ENCODE measurements at places on chromosomes 6 and 20.

DNA sequence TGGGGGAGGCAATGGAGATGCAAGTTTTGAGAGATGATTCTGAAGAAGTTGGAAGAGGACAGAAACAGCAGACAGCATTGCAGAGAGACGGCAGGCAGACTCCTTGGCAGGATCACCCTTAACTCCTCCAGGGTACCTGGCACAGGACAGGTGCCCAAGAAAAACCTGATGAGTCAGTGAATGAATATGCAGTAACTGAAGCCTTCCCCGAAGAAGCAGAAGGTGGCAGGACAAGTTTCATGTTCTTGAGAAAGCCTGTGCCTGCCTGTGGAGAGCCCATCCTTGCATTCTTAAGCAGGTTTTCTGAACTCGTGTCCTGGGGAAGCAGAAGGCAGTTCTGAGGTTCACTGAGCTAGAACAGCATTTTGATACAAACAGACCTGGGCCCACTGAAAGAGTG lies 79.6 kb upstream of the SASH1 start:
- no peak for DNase-seq

GRCh38 chr6:25156123-25156522 lies 123.1 kb upstream of the CARMIL1 start:
- no peak for DNase-seq

GRCh38 chr20:38238829-38239228 lies 21.7 kb downstream of the KIAA1755 start:
- DNase-seq: no peak

GRCh38 chr6:143482593-143482992 lies 28.9 kb downstream of the FUCA2 start:
- no peak for DNase-seq

GRCh38 chr6:147793871-147794643 lies 285.6 kb downstream of the SAMD5 start:
- no peak for DNase-seq

- no peak for DNase-seq
These were observed 10.9 kb downstream of the MOCS1 start for GRCh38 chr6:39923394-39923793.

GRCh38 chr6:47196113-47196512 lies 113.6 kb downstream of the TNFRSF21 start:
- DNase-seq: no peak

- no peak for DNase-seq
These were observed 39.8 kb downstream of the GMPR start for GRCh38 chr6:16278048-16278724.

- DNase-seq: no peak
These were observed 486.3 kb upstream of the MARCKS start for GRCh38 chr6:113370508-113371502.

DNA sequence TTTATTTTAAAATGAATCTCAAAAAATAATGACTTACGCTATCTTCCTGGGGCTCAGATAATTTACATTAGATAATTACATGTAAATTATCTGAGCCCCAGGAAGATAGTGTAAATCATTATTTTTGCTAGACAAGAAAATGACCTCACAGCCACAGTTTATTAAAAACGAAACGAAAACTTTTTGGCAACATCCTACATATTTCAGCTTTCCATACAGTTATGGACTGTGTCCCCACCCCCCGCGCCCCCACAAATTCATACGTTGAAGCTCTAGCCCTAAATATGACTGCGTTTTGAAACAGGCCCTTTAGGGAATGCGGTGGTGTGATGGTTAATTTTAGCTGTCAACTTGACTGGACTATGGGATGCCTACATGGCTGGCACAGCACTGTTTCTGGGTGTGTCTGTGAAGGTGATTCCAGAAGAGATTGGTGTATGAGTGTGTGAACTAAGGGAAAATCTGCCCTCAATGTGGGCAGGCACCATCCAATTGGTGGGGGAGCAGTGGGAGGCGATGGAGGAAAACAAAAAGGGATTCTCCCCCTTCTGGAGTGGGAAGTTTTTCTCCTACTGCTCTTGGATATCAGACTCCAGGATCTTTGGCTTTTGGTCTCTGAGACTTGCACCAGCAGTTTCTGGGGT lies 52.6 kb downstream of the TRPC4AP start:
- DNase-seq: no peak

DNA sequence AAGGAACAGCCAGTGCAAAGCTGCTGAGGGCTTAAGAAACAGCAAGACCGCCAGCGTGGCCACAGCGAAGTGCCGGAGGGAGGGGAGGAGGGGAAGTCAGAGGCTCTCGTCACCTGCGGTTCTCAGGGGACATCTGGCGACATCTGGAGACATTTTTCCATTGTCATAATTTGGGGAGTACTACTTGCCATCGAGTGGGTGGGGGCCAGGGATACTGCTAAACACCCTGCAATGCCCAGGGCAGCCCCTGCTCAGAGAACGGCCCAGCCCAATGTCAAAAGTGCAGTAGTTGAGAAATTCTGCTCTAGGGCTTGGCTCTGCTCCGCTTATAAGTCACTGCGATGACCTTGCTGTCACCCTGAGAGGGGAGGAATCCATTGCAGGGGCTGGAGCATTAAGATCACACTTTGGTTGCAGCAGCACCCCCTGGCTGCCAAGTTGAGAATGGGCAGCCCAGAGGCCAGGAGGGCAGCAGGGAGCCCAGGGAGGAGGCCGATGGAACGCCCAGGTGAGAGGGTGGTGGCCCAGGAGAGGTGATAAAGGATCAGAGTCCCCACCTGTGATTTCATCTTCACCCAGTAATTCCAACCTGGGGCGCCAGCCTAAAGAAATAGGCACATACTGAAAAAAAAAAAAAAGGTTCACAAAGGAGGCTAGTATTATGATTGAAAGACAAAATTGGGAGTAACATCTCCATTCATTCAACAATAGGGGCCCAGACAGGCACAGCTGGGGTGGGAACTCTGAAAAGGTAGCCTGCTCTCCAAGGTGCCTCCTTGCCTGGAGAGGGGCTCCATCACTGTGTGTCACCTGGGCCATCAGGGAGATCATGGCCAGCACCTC lies 218.2 kb downstream of the BMP7 start:
- DNase-seq: peak; percentile 77

GRCh38 chr20:59561228-59561605 lies 43.1 kb upstream of the PHACTR3 start:
- DNase-seq: no peak

DNA sequence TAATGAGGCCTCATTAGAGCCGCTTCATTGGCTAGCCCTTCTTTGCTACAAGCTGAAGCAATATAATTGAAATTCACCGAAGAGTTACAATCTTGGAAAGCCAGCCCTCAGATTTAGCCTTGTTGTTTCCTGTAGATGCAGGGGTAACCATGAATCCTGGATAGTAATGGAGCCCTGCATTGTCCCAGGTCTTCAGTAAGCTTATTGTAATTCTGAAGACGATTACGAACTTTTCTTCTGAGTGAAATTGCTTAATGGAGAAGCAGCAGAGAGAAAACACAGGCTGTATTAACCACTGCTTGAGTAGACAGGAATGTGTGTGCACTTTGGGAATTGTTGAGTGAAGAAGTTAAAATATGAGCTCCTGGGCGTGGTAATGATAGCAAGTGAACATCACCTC lies 26.3 kb upstream of the NAA20 start:
- no peak for DNase-seq

- no peak for DNase-seq
These were observed 43.1 kb upstream of the NEDD9 start for GRCh38 chr6:11275598-11275997.

DNA sequence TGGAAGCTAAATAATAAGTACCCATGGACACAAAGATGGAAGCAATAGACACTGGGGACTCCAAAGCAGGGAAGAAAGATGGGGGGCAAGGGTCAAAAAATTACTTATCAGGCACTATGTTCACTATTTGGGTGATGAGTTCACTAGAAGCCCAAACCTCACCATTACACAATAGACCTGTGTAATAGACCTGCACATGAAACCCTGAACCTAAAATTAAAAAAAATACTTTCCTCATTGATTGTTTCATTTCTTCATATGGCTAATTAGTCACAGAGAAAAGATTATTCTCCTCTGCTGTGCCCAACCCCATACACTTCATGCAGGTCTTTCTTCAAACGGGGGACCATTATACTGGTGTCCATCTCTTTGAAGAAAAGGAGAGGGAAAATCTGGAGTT lies 213.0 kb upstream of the DTNBP1 start:
- DNase-seq: no peak

GRCh38 chr20:43725666-43726065 lies 1.1 kb downstream of the GTSF1L start:
- DNase-seq: no peak

- DNase-seq: no peak
These were observed 942 bp downstream of the ACAT2 start for GRCh38 chr6:159762681-159763293.

DNA sequence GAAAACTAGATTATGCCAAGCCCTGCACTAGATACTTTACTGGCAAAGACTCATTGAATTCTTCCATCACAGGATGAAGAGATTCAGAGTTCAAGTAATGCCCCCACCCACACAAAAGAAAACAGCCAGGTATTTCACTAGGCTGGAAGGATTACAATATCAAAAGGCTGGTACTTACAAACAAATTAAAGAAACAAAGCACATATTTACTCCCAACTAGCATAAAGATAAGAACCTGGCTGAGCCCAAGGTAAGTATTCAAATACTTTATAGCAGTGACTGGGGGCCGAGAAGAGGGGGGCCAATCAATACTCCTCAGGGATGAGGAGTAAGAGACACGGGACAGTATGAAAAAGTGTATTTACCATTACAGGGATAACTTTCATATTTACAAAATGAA lies 3.7 kb downstream of the ACOT8 start:
- no peak for DNase-seq

DNA sequence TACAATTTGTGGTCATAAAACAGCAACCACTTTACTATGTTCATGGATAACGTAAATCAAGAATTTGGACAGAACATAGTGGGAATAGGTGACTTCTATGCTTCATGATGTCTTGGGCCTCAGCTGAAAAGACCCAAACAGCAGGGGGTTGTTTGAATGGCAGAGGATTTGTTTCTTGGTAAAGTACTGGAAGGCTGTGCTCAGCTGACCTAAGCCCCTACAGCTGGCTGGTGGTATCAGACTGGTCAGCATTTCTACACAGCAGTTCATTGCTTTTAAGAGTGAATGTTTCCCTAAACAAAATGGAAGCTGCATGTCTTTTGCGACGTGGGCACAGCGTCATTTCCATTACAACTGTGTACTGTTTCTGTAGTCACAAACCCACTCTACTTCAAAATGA lies 148.5 kb upstream of the DEFB112 start:
- no peak for DNase-seq

- DNase-seq: no peak
These were observed 18.0 kb downstream of the FOXO3 start for GRCh38 chr6:108578595-108579327.

- DNase-seq: no peak
These were observed 34.2 kb downstream of the FKBP1C start for GRCh38 chr6:63245420-63245819.

GRCh38 chr20:6613280-6613861 lies 154.1 kb upstream of the BMP2 start:
- no peak for DNase-seq

GRCh38 chr6:74979065-74979766 lies 226.6 kb downstream of the COL12A1 start:
- no peak for DNase-seq

DNA sequence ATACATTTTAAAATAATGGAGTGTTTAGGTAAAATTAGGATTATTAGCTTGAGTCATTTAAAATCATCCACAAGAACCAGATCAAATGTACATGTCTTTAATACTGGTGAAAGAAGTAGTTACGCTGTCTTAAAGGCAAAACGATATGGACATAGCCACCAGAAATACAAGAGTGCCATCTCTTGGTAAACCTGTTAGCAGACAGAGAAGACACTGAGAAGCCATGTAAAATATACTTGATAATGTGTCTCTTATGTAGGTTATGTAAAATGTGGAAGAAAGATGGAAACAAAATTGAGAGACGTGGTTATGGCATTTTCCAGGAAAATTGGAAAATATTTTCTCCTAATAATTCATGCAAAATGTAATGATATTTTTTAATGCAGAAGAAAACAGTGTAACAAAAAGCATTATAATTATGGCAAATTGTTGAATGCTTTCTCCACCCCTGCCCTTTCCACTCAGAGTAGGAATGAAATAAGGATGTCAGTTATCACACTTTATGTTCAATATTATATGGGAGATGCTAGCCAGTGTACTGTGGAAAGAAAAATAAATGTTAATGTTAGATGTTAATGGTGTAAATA lies 12.2 kb upstream of the SLC17A2 start:
- no peak for DNase-seq

- DNase-seq: no peak
These were observed 15.6 kb upstream of the SYNDIG1 start for GRCh38 chr20:24453869-24454268.

- DNase-seq: no peak
These were observed 47.2 kb downstream of the RPP40 start for GRCh38 chr6:4956625-4957024.

DNA sequence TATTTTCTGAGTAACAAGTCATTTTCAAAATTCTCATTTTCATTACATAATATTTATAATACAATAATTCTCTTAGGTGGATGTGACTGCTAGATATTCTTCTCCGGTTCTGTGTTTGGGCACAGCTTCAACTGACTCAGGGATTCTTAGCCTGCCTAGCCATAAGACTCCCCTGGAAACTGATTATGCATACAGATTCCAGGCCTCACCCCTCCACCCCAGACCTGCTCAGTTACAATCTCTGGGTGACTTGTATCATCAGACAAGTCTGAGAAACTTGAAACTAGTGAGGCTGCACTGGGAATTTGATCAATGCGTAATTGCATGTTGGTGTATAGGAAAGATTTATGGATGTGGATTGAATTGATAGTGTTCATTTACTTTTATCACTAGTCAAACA lies 25.4 kb downstream of the FLRT3 start:
- DNase-seq: no peak

GRCh38 chr6:39301606-39302005 lies 12.6 kb downstream of the KCNK17 start:
- peak; percentile 57 for DNase-seq

DNA sequence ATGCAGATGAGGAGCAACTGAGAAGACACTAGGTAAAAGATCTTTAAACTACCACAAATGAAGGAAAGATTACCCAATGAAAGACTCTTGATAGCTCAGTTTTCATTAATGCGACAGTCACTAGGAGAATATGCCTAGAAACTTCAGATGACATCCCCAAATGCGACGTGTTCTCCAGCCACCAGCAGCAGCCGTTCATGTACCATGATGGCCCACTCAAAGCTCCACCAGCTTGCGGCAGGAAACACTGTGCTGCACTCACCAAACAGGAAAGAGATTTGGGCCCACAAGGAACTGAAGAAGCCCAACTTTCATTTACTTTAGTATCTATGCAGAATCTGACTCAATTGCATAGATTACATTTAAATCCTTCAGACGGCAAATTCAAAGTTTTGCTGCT lies 7.5 kb downstream of the DIDO1 start:
- DNase-seq: no peak

GRCh38 chr20:35306931-35307517 lies 14.8 kb upstream of the FAM83C start:
- peak; percentile 80 for DNase-seq

- no peak for DNase-seq
These were observed 654 bp downstream of the TMEM14C start for GRCh38 chr6:10723567-10723881.

DNA sequence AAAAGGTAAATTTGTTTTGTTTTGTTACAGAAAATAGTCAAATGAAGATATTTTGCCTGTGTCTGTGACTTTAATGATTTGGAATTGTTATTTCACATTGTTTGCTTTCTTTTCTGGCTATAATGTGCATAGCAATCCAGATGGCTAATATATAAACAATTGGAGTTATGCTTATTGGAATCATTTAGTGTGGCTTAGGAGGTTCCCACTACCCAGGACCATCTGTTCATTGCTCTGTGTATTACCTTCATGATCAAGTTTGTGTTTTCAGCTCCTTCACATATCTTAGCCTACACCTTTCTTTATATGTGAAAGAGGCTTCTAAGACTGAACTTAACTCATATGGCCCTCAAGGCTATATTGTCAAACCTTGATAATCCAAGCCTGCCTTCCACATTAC lies 232.9 kb downstream of the BCKDHB start:
- DNase-seq: no peak

Measured in HEK293T (cell line).